ENCODE measurements at places on chromosomes 1 and 21.

DNA sequence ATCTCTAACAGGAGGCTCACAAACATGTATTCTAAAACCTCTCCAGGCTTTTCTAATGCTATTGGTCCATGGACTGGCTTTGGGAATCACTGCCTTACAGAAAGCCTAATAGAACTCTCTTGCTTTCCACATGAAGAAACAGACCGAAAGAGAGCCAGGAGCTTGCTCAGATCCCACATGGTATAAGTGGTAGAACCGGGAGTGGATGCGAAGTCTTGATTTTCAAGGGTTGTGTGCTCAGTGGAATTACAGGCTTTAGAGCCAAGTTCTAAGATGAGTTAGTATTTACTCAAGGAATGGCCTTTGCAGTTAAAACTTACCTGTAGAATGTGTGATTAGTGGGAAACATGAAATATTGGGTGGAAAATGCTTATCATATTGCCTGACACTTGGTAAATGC, 54.3 kb upstream of the HSD17B7 start:
- no peak for DNase-seq

DNA sequence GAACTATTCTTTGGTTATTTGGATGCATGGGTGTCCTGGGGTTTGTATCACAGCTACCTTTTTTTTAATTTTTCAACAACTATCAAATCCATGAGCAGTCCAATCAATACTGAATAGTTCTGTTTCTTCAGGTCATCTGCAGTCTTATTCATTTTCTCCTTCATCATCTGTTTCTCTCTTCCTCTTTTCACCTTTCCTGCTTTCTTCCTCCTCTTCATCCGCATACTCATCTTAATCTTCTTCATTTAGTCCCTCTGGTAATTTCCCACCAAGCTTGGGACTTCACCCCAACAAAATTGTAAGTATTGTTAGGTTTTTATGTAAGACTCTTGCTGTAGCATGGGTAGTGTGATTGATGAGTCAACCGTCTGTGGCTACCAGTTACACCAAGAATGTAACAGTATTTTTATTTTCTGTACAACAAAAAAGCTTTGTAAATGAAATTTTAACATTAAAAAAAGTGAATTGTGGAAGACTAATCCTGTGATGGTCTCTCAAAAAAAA, 184.1 kb upstream of the RNPC3 start:
- no peak for DNase-seq

DNA sequence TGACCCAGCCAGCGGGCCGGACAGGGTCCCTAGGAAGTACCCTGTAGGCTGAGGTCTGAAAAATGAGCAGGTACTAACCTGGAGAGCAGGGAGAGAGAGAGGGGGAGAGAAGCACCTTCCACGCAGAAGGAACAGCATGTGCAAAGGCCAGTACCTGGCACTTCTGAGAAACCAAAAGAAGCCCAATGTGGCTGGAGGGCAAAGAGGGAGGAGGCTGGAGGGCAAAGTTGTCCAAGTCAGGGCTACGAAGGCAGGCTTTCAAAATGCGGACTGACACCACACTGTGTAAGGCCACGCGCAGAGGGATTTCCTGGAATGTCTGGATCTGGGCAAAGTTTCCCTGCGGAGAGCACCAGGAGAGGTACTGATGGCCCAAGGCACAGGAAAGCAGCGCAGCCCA, 64.4 kb downstream of the SSBP3 start:
- DNase-seq: no peak

DNA sequence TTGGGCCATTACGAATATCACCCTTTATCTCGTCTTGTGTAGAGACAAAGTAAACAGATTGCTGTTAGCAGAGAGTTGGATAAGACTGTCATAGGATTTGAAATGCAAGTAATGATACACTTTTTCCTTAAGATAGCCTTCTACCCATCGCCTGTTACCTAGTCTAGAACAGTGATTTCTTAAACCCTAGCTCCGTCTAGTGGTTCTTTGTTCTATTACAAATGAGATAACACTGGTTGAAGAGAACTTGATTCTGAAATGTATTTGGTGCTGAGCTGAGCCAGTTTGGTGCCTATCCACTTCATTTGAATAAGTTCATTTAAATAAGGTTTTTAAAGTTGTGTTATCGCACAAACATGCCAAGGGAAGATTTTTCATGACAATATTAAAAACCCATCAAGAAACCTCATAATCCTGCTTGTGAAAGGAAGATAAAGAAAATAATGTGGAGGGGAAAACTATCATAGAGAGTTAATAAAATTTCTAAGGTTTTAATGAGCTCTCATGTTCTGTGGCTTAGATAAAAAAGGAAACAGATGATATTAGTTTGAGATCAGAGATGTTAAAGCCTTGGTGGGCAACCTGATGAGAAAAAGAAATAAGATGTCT, 1.5 kb upstream of the KCNH1 start:
- DNase-seq: no peak

DNA sequence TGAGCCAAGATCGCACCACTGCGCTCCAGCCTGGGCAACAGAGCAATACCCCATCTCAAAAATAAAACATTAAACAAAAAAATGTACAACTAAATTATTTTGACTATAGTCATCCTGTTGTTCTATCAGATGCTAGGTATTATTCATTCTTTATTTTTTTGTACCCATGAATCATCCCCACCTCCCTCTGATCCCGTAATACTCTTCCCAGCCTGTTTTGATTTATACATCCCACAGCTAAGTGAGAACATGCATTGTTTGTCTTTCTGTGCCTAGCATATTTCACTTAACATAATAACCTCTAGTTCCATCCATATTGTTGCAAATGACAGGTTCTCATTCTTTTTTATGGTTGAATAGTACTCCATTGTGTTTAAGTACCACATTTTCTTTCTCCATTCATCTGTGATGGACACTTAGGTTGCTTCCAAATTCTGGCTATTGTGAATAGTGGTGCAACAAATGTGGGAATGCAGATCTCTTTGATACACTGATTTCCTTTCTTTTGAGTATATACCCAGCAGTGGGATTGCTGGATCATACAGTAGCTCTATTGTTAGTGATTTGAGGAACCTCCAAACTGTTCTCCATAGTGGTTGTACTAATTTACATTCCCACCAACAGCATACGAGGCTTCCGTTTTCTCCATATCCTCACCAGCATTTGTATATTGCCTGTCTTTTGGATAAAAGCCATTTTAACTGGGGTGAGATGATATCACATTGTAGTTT, 84.4 kb downstream of the MACF1 start:
- no peak for DNase-seq

DNA sequence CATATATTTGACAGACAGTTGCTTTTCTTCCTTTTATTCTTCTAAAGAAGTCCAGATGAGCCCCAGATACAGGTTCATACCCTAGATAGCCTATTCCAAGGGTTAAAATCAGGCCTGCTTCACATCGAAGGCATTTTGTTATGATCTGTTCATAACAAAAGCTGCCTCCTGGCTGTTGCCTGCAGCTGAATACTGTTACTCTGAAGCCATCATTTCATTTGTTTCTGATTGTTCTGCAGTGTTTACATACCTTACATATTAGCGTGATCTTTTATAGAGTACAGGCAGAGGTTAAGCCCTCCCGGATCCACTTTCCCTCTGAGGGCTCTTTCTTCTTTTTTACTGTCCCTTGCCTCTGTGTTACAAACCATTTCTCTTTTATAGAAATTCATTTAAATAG, 219.0 kb upstream of the HOOK1 start:
- no peak for DNase-seq

- DNase-seq: no peak
Measured at GRCh38 chr1:239164451-239165180, 221.8 kb upstream of the CHRM3 start.

- peak; percentile 12 for DNase-seq
Measured at GRCh38 chr1:164320790-164321731, 237.9 kb upstream of the PBX1 start.

- DNase-seq: no peak
Measured at GRCh38 chr1:32020339-32020738, 6.7 kb downstream of the KHDRBS1 start.

DNA sequence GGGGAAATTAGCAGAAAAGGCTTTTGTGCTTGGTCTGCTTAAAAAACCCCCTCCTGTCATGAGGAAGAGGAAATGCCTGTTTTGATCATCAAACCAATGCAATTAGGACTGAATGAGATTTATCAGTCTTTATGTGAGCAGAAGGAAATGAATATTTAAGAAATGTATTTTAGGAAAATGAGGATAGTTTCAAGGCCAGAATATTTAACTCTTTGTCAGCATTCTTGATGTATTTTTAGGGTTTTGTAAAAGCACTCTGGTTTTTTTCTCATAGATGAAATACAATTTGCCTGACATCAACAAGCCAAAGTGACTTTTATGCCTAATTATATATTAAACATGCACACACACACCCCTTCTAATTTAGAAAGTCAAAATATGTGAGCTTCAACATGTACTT, 213.8 kb downstream of the GRIK1 start:
- no peak for DNase-seq

Data from BE2C (cell line).